ENCODE measurements at places on chromosomes 4 and X.

- DNase-seq: no peak
Measured at GRCh38 chr4:688854-689681, at the start of gene SLC49A3. SLC49A3 (minus strand) TSS chr4:689151; CDS start chr4:689127, 24 bp downstream.

DNA sequence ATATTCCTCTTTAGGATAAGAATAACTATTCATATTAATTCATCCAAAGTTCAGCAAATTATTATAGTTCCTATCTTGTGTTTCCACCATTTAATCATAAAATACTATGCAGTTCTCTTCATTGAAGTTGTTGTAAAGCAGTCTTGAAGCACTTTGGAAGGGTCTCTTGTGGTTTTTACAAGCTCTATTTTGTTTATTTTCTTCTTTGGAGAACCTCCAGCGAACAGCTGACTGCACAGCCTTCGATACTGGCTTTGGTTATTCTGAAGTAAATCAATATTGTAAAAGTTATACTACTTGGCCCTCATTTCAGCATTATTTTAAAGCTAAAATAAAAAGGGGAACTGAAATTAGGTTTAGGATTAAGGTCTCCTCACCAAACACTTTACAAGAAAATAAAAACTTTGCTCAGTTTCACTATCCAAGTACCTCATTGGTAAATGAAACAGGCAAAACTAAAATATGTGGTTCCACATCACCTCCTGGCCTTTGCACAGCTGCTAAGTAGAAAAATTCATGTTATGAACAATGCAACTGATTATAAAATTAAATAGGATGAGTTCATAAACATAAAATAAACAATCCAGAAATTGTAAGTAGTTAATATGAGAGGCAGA, 1629.2 kb upstream of the ADGRL3 start:
- DNase-seq: no peak

DNA sequence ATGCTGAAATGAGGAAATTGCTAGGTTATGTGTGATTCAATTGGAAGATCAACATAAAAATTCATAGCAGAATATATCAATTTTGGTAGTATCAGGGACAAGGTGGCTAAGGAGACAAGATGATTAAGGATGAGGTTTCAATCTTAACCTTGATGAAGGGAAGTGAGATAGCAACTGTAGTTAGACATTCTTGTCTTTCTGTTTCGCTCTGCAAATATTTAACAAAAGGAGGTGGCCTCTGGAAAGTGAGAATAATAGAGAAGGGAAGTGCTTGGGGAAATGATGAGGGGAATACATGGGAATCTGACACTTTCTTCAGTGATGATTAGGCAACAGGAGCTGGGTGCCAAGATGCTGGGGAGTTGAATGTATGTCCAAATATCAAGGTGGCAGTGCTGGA, 337.1 kb upstream of the PUDP start:
- DNase-seq: no peak

GRCh38 chr4:48121180-48121579, 12.9 kb downstream of the TXK start:
- no peak for DNase-seq

- DNase-seq: no peak
Measured at GRCh38 chr4:48570646-48571220, 80.7 kb downstream of the ZAR1 start.

DNA sequence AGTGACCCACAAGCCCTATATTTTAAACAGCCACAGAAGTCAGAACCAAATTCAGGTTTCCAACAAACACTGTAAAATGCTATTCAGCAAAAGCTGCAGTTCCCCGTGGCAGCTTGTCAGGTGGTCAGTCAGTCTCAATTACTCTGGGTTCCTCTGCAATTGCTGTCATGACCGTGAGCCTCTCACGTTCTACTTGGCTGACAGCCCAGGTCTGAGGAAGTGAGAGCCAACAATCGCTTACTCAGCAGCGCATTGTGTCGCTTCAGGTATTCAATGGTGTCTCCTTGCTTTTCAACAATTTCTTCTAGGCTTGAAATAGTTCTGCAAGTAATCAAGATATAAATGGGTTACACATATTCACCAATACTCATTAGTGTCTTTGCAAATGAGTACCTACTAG, 25.8 kb downstream of the TRIM75 start:
- no peak for DNase-seq

- DNase-seq: no peak
Measured at GRCh38 chr4:104616401-104616820, 121.7 kb upstream of the CXXC4 start.

DNA sequence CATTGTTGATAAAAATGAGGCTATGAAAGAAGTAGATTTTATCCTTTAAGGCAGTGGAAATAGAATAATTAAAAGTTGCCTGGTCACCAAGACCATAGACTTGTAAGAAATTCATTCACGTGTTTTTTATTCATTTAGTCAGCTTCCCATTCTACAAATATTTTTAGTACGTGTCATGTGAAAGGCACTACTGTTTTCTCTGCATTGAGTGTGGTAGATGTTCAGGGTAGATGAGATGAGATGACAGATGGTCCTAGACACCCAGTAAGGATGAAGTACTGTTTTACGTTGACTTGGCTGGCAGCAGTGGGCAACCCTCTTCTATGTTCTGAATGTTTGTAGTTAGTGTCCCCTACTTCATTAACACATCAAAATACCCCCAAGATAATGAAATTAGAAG, 228.1 kb downstream of the ARHGAP24 start:
- no peak for DNase-seq

- no peak for DNase-seq
Measured at GRCh38 chr4:141637565-141637964, 1.2 kb downstream of the IL15 start.

DNA sequence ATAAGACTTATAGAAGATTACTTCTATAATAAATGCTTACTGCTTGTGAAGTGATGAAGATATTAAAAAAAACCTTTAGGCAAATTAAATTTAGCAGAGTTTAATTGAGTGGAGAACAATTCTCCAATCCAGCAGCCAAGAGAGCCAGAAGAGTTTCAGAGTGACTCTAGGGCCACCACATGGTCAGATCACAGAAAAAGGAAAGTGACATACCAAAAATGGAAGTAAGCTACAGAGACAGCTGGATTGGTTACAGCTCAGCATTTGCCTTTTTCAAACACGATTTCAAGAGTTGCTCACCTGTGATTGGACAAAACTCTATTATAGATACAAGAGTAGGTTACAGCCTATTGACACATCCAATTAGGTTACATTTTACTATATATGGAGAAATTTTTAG, 79.0 kb upstream of the TRAM1L1 start:
- DNase-seq: no peak

GRCh38 chr4:86934147-86934770, 552 bp upstream of the AFF1 start:
- DNase-seq: no peak

- no peak for DNase-seq
Measured at GRCh38 chr4:154076921-154077320, 288.0 kb upstream of the SFRP2 start.

DNA sequence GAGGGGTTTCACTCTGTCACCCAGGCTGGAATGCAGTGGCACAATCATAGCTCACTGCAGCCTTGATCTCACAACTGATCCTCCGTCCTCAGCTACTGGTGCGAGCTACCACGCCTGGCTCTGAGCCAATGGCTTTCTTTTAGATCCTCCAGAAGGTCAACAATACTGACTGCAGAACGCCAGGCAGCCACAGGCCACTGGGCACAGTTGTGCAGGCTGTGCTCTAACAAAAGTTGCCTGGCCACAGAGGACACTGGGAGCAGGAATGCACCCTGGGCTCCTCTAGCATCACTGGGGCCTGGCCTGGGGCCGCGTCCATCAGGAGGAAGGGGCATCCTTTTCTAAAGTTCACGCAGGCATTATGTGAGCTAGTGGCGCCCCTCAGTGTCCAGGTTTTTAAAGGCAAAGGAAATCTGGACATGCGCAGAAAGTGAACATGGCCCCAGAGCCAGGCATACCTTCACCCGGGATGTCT, 14.9 kb upstream of the PORCN start:
- DNase-seq: peak; percentile 28

DNA sequence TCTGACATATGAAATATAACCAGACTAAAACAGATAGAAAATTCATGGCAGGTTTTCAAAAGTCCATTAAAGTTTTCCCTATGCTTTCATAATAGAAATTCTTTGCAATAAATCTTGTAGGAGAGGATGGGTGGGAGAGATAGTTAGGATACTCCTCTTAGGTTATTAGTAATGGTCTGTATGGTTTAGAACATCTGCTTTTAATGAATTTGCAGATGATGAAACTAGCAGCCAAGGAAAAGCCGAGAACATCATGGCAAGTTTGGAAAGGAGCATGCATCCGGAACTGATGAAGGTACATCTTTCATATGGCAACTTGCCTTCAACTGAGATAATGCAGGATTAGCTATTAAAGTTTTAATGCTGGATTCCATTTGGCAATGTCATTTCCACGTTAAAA, 70.7 kb downstream of the DOCK11 start:
- no peak for DNase-seq

GRCh38 chr4:114078636-114079035, 99.2 kb upstream of the ARSJ start:
- DNase-seq: no peak

DNA sequence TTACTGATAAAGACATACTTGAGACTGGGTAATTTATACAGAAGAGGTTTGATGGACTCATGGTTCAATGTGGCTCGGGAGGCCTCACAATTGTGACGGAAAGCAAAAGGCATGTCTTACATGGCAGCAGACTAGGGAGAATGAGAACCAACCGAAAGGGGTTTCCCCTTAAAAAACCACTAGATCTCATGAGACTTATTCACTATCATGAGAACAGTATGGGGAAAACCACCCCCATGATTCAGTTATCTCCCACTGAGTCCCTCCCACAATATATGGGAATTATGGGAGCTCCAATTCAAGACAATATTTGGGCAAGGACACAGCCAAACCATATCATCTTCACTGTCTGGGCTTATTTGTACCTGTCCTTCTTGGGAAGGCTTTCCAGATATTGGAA, 22.8 kb upstream of the MUC7 start:
- no peak for DNase-seq

GRCh38 chr4:125321709-125322365, 7.1 kb downstream of the FAT4 start:
- no peak for DNase-seq
